ENCODE measurements at places on chromosomes 4 and X.

- DNase-seq: no peak
Observed at GRCh38 chrX:16617382-16617781, 32.6 kb upstream of the S100G start.

GRCh38 chr4:133759428-133759827, 442.2 kb downstream of the PABPC4L start:
- DNase-seq: no peak

- DNase-seq: no peak
Observed at GRCh38 chr4:56424697-56425514, 10.5 kb downstream of the PPAT start.

- no peak for DNase-seq
Observed at GRCh38 chr4:82811392-82811791, 12.8 kb upstream of the SCD5 start.

- no peak for DNase-seq
Observed at GRCh38 chrX:120301960-120302359, 9.3 kb downstream of the TMEM255A start.

- no peak for DNase-seq
Observed at GRCh38 chr4:142077048-142077447, 440.7 kb downstream of the IL15 start.

- no peak for DNase-seq
Observed at GRCh38 chr4:34372815-34373214, 1871.5 kb downstream of the ARAP2 start.

GRCh38 chrX:46398126-46398525, 147.1 kb downstream of the ZNF674 start:
- DNase-seq: no peak

Data from activated effector memory CD4-positive, alpha-beta T cell treated with anti-CD3 and anti-CD28 coated beads, Interleukin-2, amount 50 U/mL, for 16 hours (primary cell).